Inflammatory macrophage treated with lipopolysaccharide for 4 hours (primary cell): ENCODE measurements at places on chromosomes 2 and 18.

- DNase-seq = peak; percentile 57
These were observed 25.7 kb upstream of the IL1R1 start for GRCh38 chr2:102116630-102117471.

DNA sequence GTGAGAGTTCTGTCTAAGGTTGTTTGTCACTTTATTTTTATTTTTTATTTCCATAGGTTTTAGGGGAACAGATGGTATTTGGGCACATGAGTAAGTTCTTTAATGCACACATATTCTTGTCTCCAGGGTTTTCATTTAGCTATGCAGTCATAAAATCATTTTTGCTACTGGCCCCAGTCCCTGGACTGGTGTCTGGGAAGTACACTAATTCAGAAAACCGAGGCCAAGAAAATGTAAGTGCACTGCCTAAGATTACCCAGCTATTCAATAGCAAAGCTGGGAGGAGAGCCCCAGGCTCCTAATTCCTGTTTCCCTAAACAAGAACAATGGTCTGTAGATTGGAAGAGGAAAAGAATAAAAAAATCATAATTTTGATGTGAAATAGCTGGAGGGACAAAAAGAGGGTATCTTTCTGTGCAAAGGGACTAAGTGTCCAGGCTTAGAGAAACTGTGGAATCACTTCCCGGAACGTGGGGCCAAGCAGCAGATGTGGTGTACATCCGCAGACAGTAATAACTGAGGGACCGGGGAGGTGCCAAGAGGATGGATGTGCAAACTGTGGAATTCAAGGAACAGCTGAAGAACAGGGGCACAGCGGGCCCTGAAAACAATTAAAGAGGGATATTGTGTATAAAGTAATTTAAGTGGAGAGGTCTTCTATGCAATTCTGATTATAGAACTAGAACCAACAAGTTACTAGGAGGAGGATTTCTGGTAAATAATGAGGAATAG lies 236.3 kb downstream of the ACKR3 start:
- DNase-seq = no peak

DNA sequence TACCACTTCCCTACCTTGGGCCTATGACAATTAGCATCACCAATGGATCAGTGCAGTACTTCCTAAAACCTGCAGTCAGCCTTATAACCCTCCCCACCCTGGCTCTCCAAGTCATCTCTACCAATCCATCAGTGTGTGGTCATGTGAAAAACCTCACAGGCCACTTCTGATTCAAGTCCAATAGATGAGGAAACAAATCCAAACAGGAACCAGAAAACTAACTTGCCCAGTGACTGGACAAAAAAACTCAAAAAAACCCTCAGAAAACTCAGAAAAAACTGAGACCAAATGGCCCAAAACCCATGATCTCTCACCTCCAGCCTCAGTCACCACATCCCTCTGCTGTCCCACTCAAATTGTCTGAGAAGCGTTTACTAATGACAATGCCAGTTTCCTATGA lies 43.3 kb downstream of the TGFA start:
- DNase-seq = peak; percentile 90

DNA sequence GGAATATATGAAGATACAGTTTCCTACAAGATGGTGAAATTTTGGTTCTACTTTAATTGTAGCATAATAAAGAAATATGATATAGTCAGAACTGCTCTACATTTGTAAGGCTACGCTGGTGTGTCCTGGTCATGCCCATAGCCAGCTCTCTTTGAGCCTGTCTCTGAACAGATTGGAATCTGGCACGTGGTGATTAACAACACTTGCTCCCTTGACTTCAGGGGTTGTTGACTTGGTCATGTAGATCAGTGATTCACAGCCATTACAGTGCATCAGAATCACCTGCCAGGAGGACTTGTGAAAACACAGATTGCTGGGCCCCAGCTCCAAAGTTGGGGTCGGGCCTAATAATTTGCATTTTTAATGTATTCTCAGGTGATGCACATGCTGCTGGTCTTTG lies 80.4 kb downstream of the PTPRM start:
- DNase-seq = no peak

DNA sequence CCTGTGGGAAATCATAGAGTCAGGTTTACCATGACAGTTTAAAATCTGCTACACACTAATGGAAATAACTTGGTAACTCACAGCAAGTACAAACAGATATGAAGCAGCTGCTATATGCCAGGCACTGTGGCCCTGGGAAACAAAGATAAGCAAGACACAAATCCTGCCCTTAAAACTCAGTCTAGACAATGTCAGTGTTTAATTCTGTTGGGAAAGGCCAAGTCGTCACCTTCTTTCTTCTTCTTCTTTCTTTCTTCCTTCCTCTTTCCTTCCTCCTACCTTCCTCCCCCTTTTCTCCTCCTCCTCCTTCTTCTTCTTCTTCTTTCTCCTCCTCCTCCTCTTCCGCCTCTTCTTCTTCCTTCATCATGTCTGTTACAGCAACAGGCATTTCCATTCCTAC lies 26.8 kb downstream of the PLEK start:
- DNase-seq = peak; percentile 58

DNA sequence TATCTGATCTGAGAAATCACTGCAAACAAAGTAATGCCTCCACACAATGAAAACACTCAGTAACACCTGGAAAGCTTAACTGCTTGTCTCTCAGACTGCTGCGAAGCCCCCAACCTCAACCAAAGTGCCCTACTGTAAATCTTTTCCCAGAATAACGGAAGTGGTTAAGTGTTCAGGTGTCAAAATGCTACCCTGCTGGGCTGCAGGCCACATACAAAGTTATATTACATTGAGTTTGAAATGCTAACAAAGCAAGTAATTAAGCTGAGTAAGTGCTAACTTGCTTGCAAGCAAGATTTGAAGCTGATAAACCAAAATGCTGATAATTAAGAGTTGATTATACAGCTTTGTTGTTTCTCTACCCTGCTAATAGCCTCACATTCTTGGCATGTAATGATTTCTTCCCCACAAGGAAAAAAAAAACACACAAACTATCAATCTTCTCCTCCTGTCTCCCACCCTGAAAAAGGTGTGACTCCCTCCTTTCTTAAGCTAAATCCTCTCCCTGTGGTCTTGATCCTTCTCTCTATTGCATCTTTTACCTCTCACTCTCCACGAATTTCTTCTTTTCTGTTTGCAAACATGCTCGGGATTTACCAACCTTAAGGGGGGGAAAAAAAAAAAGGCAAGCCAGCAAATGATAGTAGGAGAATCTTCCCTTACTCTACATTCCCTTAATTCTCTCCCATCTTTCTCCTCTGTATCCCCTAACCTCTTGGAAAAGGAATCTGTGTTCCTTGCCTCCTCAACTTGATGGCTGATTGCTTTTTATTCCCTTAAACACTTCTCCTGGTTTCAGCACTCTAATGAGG lies 266.8 kb upstream of the SIX3 start:
- no peak for DNase-seq

DNA sequence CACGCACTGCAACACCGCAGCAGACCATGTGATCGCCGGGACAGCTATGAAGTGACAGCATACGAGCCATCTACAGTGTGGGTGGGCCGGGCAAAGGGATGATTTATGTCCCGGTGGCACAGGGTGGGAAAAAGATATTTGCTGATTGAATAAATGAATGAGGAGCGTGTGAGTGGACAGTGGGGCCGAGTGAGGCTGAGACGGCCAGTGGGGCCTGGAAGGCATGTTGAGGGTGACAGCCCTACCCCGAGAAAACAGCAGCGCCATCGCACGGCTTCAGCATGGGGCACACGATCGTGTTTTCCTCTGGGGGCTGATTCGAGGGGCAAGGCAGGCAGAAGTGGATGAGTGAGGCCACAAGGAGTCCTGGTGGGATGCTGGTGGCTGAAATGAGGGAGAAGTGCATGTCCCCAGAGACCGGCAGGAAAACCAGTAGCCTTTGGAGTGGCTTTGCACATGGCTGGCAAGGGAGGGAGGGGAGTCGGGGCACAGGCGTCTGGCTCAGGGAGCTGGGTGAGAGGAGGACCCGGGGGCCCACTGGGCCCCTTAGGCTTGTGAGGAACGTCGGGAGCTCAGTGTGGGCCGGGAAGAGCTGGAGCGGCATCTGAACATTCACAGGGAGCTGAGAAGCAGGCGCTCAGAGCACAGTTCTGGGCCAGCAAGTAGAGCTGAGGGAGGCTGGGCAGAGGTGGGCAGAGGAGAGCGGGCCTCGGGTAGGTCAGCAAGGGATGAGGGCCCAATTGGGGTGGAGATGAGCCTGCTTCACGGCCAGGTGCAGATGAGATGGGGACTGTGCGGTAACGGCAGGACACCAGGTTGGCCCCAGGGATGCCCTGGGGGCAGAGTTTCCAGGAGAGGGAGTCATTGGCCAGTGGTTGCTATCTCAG lies 32.1 kb upstream of the MAL start:
- DNase-seq = no peak

DNA sequence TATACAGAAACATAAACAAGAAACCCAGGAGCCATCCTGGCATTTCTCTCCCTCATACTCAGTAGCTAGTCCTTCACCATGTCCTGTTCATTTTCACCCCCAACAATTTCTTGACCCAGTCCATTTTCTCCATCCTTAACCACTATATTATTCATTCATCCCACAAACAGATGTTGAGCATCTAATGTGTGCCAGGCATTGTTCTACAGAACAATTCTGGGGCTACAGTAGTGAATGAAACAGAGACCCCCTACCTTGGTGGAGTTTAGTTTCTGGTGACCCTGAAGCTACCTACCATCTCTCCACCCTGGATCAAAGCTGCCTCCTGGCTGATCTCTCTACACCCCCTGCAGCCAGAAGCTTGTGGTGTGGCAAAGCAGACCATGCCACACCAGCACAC lies 27.5 kb upstream of the BZW1 start:
- no peak for DNase-seq

- DNase-seq = no peak
These were observed 15.1 kb downstream of the CCNT2 start for GRCh38 chr2:134933732-134934131.

DNA sequence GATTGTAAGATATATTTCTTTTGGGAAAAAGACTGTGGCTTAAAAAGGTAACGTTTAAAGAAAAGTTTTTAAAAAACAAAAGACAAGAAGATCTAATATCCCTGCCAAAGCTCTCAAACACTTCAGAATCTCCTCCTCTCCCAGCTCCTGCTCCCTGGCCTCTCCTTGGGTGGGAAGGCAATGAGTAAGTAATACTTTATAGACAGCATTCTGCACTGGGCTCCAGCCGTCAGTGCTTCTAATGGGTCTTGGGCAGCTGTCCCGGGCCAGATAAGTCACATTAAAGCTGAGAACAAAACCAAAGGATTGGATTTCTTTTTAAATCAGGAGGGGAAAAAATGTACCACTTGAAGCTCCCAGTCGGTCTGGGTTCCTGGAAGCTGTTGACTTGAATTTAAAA lies 133.7 kb downstream of the ALPK2 start:
- DNase-seq = no peak

GRCh38 chr18:36624451-36625167 lies 204.2 kb downstream of the TPGS2 start:
- no peak for DNase-seq

- DNase-seq = peak; percentile 31
These were observed 85.7 kb downstream of the COPS8 start for GRCh38 chr2:237171396-237171795.

DNA sequence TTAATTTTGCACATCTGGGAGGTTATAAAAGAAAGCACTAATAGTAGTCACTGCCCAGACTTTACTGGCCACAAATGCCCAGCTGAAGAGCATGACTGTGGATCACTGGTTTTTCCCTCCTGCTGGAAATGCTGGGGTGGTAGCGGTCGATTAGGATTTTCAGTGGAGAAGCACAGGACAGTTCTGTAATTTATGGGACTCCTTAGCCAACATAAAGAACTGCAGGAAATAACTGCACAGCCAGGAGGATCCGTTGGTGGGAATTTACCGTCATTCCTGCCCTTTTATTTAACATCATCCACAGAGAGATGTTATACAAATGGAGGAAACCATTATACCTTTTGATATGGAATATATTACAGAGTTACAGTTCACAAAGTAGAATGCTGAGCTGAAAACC lies 61.5 kb downstream of the TNFRSF11A start:
- no peak for DNase-seq

DNA sequence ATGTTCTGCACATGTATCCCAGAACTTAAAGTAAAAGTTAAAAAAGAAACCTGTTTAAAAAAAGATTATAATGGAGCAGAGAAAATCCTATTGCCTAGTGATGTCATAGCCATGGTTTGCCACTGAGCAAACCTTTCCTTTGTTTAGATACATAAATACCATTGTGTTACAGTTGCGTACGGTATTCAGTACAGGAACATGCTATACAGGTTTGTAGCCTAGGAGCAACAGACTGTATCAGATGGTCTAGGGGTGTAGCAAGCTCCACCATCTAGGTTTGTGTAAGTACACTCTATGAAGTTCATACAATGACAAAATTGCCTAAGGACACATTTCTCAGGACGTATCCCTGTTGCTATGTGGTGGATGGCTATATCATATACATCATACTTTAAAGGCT lies 13.0 kb downstream of the ICA1L start:
- no peak for DNase-seq

DNA sequence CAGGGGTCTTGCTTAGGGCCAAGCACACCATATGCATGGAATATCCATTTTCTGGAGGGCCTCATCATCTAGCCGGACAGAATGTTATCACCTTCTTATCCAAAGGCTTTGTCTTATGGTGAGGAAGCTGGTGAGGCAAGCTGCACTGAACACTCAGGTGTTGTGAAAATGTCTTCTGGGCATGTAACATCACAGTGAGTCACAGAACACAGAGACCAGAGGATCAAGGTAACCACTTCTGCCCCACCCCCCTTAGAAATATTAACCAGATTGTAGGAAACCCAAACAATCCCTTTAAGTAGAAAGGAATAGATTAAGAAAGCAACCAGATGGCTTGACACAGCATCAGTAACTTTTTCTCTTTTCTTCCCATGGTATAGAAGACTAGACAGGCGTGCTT lies 51.1 kb downstream of the MYO5B start:
- DNase-seq = no peak

GRCh38 chr2:168375195-168375798 lies 80.8 kb upstream of the CERS6 start:
- no peak for DNase-seq

- DNase-seq = peak; percentile 90
These were observed 1.6 kb downstream of the SLC66A2 start for GRCh38 chr18:79949697-79950487.

GRCh38 chr18:22591222-22591621 lies 173.5 kb upstream of the CTAGE1 start:
- no peak for DNase-seq

- DNase-seq = no peak
These were observed 42.3 kb downstream of the FAM124B start for GRCh38 chr2:224359569-224359968.

- DNase-seq = peak; percentile 76
These were observed 209.0 kb downstream of the PRKCE start for GRCh38 chr2:45860136-45861121.

- no peak for DNase-seq
These were observed 95.4 kb downstream of the CDK15 start for GRCh38 chr2:201901786-201902185.

GRCh38 chr2:71882949-71883472 lies 264.7 kb downstream of the CYP26B1 start:
- peak; percentile 11 for DNase-seq
